ENCODE measurements at places on chromosomes 11 and 22.

DNA sequence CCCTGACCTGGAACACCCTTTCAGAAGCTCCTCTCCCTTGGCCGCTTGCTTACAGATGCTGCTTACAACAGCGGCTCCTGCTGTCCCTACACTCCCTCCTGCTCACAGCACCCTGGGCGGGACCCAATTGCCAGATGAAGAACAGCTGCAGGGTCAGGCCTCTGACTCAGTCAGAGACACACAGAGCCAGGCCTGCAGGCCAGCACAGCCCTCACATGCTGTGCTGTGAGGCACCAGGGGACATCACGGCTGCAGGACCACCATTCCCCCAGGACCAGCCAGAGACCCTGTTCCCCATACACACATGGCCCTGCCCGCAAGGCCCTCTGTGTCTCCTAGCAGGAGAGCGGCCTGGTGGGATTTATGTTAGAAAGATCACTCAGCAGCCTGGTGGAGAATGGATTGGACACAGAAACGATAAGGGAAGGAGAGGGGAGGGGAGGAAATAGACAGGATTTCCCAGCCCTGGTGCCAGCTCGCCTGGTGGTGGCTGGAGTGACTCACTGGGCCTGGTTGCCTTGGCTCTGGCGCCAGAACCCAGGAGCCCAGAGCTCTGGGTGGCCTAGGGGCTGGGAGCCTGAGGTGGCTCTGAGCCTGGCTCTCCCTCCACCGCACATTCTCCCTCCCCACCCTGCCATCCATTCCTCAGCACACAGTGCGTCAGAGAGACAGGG, 6.7 kb downstream of the CAPN5 start:
- DNase-seq: no peak

DNA sequence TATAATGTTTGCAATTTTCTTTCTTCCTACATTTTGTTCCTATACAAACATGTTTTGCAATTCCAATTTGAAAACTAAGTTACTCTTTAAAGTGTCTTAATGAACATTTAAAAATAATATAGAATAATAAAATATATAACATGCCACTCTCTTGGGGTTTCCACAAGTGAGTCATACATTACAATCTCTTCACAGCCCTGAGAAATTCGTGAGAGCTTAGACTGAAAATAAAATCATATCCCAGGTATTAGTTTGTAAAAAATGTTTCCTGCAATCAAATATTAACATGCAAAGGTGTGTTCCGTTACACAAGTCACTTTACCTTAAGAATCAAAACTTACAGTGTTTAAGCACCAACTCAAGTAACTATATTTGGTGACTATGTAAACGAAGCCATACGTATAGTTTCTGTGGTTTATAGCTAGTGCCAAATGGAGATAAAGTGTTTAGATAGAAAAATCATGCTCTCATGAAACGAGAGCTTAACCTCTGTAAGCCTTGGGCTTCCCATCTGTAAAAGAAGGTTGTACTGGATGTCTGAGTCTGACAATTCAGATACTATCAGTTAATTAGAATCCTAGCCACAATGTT, 253.6 kb upstream of the ANO3 start:
- no peak for DNase-seq

DNA sequence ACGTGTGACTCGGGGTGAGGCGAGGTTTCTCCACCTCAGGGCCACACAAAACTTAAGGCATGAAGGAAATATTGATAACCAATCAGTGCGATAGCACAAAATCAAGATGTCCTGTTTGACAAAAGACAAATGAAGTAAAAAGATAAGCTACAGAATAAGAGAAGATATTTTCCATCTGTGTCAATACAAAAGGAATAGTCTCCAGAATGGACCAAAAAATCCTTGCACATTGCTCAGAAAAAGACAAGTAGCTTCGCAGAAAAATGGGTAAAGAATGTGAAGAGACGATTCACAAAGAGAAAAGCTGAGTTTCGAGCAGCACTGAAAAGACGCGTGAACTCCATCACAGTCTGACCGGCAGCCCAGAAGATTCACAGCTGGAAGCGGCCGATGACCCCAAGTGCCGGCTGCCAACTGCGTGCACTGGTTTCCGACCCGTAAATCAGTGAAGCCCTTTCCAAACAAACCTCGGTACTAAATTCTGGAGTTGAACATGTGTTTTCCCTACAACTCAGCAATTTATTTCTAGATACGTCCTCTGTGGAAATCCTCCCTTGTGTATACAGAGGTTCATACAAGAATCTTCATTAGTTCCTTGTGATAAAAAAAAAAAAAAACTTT, 308.4 kb downstream of the BRD1 start:
- DNase-seq: no peak

- no peak for DNase-seq
These were observed 24.9 kb upstream of the TRIM21 start for GRCh38 chr11:4418403-4418802.

- DNase-seq: no peak
These were observed 159.5 kb upstream of the POU2AF2 start for GRCh38 chr11:111086058-111086457.

GRCh38 chr11:111941963-111942362, 4.8 kb downstream of the DIXDC1 start:
- no peak for DNase-seq

- DNase-seq: no peak
These were observed 38.8 kb downstream of the SMCO4 start for GRCh38 chr11:93504110-93505095.

GRCh38 chr11:112058103-112058502, 15.7 kb downstream of the PIH1D2 start:
- no peak for DNase-seq

- no peak for DNase-seq
These were observed 18.6 kb downstream of the PPP6R2 start for GRCh38 chr22:50361688-50362087.

GRCh38 chr11:83007909-83008580, 63.7 kb downstream of the RAB30 start:
- no peak for DNase-seq

DNA sequence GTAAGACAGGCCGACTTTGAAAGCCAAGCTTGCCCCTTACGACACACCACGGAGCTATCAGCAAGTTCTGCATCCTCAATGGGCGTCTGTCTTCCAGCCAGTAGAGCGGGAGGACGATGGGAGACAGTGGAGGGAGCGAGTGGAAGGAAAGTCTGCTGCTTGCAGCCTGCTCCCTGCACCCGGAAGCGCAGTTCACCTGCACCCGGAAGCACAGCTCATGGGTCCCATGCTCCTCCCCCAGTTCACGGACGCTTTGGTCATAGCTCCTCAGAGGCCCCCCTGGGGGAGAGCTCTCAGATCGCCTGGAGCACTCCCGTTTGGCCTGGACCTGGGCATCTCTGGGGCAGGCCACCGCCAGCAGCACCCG, 51.3 kb downstream of the FBLN1 start:
- DNase-seq: no peak

DNA sequence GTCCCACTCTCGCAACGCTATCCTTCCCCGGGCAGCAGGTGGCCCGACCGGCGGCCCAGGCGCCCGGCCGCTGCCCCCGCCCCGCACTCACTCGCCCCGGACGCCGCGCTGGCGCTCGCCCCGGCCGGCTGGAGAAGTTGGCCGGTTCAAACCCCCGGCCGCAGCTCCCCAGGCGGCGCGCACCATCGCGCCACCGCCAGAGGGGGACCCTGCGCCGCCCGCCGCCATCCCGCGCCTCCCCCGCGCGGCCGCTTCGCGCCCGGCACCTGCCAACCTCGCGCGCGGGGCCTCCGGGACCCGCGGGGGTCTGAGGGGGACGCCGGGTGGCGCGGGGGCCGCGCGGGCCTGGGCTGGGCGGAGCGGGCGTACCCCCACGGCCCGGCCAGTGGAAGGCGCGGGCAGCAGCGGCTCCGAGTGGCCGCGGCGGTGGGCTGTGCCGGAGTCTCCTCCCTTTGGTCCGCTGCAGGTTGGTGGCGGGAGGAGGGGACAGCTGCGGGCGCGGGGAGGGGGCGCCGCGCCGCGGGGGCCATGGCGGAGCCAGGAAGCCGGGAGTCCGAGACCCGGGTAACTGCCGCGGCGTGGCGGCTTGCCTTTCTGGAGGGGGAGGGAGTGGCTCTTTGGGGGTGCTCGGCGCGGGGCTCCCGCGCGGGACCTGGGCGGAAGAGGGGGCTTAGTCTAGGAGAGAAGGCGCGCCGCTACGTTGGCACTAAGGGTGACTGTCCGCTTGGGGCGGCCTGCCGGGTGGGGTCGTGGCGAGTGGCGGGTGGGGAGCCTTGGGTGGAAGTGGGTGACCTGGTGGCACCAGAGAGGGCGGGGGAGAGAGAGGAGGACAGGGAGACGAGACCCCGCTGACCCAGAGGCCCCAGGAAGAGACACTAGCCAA, at the start of the genes MPST and TST:
TSS of gene MPST (plus strand) at position 434 of the 883 bp plus-strand sequence. CDS start at position 529, 95 bp downstream.
TSS of gene TST (minus strand) at position 139 of the 883 bp plus-strand sequence. CDS start 715 bp downstream, outside the sequence.
- DNase-seq: peak; percentile 77

DNA sequence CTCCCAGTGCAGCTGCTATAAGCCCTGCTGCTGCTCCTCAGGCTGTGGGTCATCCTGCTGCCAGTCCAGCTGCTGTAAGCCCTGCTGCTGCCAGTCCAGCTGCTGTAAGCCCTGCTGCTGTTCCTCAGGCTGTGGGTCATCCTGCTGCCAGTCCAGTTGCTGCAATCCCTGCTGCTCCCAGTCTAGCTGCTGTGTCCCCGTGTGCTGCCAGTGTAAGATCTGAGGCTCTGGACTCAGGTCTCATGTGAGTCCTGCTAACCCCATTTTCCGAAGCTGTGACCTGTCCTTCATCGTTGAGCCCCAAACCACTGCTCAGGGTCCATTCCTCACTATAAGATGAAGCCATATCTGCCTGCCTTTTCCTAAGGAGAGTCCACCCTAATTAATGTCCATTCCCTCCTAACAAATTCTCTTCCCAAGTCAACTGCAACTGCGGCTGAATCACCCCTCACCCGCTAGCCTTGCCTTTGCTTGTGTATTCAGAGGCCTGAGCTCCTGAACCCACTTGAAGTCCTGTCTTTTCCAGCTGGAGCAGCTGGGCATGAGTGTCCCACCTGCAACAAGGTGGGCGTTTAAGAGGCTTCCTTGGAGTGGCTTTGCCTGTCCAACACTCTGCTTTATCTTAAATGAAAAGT, 626 bp downstream of the KRTAP5-7 start:
- no peak for DNase-seq

DNA sequence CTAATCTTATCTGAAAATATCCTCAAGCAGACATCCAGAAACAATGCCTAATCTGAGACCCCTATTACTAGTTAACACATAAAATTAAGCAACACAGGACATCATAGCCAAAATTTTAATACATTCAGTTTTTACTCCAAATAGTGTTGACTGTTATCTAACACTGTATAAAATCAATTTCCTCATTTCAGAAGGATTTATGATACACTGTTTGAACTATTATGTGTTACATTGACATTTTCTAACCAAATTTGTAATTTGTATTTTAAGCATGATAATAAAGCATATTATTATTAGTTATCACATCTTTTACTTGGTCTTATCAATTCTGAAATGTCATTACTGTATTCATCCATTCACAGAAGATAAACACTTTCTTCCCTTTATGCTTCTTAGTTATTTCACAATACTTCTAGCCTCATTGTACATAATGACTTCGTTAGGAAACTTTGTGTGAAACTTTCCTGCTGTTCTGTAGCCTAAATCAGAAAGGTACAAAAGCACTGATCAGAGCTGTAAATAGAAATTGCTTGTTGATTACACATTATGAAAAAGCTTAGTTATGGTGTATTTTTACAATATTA, 1248.9 kb downstream of the JRKL start:
- no peak for DNase-seq

DNA sequence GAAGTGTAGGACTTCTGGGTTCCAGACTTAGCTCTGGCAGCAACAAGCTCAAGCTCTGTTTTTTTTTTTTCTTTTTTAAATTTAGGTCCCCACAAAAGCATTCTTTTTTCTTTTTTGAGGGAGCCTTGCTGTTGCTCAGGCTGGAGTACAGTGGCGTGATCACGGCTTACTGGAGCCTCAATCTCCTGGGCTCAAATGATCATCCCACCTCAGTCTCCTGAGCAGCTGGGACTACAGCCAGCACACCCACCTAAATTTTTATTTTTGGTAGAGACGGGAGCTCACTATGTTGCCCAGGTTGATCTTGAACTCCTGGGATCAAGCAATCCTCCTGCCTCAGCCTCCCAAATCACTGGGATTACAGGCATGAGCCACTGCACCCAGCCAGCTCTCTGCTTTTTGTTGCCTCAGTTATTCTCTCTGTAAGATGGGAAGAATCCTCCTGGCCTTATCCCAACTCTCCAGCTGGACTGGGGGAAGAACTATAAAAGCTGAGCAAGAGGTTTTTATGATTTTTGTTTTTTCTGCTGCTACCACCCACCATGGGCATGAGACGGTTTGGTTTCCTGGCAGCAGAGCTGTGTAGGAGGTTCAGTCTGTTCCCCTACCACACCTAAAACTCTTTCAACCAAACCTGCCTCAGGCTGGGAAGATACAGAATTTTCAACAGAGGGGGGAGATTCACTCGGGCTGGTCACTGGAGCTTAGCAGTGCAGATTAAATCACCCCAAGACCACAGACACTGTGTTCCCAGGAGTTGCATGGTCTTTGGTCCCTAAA, 11.6 kb upstream of the MTFP1 start:
- no peak for DNase-seq

DNA sequence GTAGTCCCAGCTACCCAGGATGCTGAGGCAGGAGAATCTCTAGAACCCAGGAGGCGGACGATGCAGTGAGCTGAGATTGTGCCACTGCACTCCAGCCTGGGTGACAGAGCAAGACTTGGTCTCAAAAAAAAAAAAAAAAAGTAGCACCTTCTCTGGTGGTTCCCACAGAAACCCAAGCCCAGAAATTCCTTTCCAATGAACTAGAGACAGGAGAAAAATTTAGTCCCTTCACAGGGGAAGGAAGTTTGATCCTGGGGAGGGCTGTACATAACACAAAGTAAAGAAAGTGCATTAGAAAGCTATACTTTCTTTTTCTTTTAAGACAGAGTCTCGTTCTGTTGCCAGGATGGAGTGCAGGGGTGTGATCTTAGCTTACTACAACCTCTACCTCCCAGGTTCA, 25.5 kb upstream of the APOA1 start:
- DNase-seq: no peak

- DNase-seq: no peak
These were observed 30.0 kb upstream of the FLI1 start for GRCh38 chr11:128663824-128664223.

GRCh38 chr11:7967826-7968225, 2.6 kb upstream of the NLRP10 start:
- DNase-seq: no peak

DNA sequence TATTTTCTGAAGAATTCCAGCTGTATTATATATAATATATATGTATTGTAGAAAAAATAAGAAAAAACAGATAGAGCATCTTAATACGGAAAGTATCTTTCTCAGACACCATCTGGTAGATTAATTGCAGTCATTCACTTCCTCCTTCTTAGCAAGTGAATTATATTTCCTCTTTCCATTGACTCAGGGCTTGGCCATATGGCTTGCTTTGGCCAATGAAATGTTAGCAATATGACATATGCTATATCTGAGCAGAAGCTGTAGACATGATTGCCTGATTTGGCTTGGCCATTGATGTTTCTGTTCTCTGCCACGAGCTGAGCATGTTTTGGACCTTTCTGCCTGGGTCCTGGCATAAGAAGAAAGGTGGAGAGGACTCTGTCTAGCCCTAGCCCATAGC, 34.4 kb upstream of the ZBED5 start:
- DNase-seq: no peak
